LHCN-M2 (cell line): ENCODE measurements at places on chromosomes 4 and X.

GRCh38 chrX:8089141-8089540 is 81.9 kb downstream of the VCX2 start:
- no peak for DNase-seq

DNA sequence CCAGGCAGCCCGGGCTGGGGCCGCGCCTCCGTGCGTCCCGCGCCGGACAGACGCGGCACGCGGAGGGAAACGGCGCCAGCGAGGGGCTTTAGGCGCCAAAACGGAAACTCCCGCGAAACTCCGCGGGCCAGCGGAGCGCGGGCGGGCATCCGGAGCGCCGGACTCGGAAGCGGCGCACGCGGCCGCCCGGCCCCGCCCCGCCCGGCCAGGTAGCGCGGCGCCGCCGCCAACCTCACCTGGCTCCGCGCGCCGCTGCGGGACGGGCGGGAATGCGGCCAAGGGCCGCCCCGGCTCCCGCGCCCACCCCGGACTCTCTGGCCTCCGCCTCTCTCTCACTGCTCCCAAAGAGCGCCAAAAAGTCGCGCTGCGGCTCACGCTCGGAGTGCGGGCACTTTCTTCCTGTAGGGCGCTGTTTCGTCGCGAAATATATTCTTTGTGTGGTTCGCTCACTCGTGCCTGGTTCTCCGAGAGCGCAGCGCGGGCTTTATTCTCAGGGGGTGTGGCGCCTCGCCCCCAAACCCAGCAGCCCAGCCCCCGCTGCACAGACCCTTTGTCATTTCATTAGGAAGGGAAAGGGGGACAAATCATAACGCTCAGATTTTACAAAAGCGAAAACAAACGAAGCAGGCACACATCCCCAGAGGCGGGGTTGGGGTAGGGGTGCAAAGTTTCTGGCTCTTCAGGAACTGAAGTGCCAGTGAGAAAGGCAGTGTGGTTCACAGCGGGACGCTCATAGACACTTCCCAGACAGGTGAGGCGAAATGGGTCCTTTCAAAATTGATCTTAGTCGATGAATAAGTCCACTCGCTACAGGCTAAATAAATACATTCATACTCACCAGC is 961 bp upstream of the MBNL3 start:
- DNase-seq = peak; percentile 15

- DNase-seq = no peak
Measured at GRCh38 chr4:162410854-162411253, 247.1 kb upstream of the FSTL5 start.

DNA sequence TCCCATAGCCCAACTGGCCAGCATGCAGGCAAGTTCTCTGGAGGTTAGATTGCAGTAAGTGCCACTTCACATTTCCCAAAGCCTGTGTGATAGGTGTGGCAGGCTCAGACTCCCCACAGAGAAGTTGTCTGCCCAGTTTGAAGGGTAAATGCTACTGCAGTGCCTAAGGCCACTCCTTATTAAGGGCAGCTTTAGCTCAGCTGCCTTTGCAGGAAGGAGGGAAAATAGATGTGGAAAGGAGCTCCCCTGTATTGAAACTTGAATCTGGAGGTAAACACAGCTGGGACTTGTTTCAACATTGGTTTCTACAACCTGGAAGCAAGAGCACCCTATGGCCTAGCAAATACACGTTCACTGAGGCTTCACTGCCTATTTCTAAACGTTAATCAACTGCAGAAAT is 22.4 kb downstream of the NEXMIF start:
- no peak for DNase-seq

DNA sequence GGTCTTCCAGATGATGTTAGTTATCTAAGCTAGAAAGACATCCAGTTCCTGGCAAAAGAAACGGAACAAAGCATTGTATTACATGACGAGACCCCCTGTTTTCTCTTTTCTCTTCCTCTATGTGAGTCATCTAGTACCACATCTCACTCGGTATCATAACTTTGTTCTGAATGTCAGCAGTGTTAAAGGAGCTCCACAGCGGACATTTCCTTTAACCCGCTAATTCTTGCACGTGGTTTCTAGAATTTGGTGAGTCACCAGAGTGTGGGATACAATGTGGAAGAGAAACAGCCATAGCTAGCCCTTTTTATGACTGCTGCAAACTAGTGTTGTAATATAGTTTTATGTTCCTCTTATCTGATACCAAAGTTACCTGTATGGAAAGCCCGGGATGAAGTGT is 243.7 kb downstream of the TENM3 start:
- peak; percentile 51 for DNase-seq

DNA sequence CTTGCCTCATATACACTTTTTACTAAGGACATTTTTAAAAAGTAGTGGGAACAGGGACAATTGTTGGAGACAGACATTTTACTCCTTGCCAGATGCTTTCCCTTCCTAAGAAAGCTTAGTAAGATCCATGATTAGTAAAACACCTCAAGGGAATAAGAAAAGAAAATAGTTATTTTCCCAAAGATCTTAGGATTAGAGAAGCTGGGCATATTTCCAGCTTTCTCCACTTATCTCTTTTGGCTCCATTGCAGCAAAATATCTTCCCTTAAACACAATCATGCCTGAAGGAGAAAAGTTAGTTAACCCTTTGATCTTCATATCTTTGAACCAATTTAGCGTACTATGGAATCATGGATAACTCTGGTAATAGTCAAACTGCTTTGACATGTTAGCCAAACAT is 257.9 kb downstream of the PCDH18 start:
- peak; percentile 47 for DNase-seq

DNA sequence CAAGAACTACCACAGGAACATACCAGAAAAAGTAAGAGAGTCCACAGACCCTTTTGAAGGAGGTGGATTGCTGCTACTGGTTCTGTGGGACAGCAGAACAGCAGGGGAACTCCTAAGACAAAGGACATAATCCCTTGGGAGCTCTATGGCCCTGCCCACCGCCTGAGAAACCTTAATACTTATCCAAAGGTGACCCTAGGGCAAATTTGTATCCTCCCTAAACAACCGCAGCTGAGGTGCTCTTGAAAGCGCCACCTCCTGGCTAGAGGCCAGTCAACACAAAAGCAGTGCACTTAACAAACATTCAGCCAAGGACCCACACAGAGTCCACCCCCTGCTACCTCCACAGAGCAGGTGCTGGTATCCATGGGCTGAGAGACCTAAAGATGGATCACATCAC is 136.8 kb downstream of the ADAM29 start:
- DNase-seq = no peak
